ENCODE measurements at places on chromosomes 6 and 20.

DNA sequence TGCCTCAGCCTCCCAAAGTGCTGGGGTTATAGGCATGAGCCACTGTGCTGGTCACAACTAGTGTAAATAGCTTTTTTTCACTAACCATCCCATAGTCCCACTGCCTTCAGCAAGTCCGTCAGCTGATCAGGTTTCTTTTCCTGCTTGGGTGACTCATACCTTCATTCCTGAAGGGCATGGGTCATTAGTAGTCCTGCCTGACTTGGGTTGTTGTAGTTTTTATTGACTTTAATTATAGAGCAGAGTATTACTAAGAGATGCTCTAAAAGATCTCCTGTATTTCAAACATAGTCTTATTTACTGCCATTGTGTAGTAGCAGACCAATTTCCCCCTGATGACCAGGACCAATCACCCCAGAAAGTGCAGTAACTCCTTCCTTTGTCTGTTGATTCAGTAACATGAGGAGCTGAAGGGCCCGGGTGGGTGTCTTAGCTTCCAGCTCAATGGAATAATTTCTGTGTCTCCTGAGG lies 25.8 kb downstream of the HLA-C start:
- no peak for DNase-seq

- DNase-seq = no peak
Observed at GRCh38 chr6:134003542-134003951, 48.9 kb downstream of the SLC2A12 start.

DNA sequence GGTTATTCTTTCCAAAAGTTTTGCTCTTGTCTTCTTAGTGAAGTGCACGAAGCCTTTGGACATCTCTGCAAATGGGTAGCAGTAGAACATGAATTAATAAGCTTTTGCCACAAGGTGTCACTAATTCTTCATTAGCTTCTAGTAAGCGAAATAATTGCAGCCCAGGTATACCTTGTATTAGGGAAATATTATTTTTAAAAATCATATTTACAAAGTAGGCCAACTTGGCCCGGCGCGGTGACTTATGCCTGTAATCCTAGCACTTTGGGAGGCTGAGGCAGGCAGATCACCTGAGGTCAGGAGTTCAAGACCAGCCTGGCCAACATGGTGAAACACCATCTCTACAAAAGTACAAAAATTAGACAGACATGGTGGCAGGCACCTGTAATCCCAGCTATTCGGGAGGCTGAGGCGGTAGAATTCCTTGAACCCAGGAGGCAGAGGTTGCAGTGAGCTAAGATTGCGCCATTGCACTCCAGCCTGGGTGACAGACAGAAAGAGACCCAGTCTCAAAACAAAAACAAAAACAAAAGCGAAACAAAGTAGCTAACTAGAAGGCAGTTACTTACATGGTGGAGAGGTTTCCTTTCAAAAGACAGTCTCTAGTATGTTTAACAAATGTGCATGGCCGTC lies 8.8 kb upstream of the RSPH3 start:
- no peak for DNase-seq

- no peak for DNase-seq
Observed at GRCh38 chr6:15577106-15577505, 85.7 kb downstream of the DTNBP1 start.

GRCh38 chr6:53238311-53238710 lies 89.7 kb upstream of the GCM1 start:
- DNase-seq = no peak

DNA sequence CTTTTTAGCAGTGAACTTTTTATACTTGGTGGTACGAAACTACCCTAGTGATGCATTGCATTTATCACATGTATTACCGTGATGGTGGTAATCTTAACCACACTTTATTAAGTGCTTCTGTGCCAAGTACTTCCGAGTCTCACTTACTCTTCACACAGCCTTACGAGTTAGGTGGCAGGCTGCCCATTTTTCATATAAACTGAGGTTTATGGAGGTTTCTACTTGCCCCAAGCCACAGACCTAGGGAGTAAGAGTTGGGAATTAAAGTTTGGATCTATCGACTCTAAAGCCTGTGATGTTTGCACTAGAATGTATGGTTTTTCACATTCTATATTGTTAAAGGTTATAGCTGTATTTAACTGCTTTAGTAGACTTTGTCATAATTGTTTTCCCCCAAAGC lies 5.5 kb upstream of the PABPC1L start:
- no peak for DNase-seq

- DNase-seq = no peak
Observed at GRCh38 chr20:1332749-1333300, 3.9 kb upstream of the SDCBP2 start.

- peak; percentile 26 for DNase-seq
Observed at GRCh38 chr6:29887330-29887818, 55.0 kb upstream of the HLA-A start.

GRCh38 chr20:41173791-41174341 lies 36.5 kb downstream of the PLCG1 start:
- no peak for DNase-seq

DNA sequence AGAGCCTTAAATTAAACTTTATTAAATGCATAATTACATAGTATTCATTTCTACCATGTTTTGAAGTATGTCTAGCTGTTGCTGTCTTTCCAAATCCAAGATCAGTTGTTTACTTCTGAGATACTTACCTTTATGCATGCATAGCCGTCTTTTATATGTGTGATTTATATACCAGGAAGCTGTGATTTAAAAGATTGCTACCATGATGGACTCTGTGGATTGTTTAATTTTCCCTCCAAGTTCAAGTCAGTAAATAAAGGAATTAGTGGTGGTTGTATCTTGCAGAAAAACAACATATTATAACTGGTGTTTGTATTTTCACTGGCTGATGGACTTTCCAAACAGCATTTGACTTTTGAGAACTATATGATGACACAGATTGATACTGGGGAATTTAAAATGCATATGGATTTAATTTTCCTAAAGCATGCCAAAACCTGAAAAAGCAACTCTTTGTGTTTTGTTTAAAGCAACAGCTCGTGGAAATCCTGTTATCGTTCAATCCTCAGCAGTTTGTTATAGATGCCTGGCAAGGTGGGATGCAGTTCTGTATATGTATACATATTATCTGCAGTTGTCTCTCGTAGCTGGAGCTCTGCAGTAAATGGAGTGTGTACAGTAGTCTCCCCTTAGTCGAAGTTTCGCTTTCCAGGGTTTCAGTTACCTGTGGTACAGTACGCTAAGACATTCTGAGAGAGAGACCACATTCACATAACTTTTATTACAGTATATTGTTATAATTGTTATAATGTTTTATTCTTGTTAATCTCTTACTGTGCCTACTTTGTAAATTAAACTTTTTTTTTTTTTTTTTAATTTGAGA lies 77.1 kb downstream of the CBFA2T2 start:
- no peak for DNase-seq

- no peak for DNase-seq
Observed at GRCh38 chr6:139941826-139942225, 567.4 kb upstream of the CITED2 start.

DNA sequence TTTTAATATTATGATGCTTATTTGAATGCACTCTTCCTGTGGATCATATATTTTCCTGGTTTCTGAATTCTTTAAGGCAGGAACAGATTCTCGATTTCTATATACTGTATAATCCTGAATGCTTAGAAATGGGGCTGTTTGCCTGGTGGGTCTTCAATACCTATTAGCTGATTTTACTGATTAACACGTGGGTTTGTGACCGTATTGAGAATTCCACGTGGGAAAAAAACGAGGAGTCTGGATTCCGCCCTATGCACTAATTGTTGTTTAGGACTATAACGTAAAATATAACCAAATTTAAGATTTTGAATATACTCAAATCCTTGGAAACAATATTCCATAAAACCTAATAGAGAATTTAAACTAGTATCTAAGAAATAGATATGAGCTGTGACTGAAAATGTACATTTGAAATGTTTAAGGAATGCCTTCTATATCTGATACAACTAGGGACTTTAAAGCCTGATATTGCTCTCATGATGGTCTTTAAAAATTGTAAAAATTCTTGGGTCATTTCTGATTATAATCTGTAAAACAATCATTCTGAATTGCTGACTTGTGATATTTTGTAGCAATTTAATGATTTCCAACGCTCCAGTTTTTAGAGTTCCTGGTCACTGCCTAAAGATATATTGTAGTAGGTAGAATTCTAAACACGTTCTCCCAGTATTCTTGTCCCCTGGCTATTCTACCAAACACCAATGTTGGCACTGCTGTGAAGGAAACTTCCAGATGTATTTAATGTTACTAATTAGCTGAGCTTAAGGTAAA lies 93.6 kb upstream of the NOX3 start:
- no peak for DNase-seq

- no peak for DNase-seq
Observed at GRCh38 chr20:17772005-17772343, 72.2 kb downstream of the BANF2 start.

GRCh38 chr20:17316316-17317038 lies 89.6 kb downstream of the PCSK2 start:
- no peak for DNase-seq

GRCh38 chr20:47252879-47253307 lies 103.6 kb downstream of the ZMYND8 start:
- DNase-seq = no peak

DNA sequence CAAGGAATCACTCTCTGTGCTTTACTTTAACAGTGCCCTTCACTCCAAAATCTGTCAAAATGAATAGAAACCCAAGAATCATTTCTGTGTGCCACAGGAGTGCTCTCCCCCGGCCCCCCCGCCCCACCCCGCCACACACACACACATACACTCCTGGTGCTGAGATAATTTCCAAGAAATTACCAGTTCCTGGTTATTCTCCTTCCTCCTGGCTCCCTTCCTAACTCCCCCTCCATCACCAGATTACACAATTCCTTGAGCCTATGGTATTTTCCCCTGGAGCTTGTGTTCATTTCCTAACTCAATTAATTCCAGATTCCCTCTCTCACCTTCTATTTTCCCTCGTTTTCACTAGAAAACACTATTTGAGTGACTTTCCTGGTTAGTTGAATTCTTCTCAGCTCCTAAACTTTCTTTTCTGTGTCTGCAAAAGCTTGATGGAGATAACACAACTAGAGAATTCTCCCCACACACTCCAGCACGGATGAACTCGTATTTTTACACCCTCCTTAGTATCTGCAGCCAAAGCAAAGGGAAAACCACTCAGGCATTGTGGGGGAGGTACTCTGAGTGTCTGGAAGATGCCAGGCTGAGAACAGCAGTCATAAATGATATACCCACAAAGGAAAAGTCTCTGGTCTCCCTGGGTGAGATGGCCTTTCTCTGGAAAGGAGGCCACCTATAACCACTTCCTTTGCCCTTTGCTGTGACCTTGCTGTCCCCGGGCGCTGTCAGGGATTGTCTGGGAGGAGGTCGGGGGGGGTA lies 1.9 kb upstream of the SLC24A3 start:
- DNase-seq = no peak

- DNase-seq = no peak
Observed at GRCh38 chr6:127950566-127951145, 49.8 kb upstream of the THEMIS start.

- no peak for DNase-seq
Observed at GRCh38 chr6:82779041-82779440, 286.6 kb downstream of the UBE3D start.

- DNase-seq = peak; percentile 39
Observed at GRCh38 chr6:135163440-135163738, 17.7 kb upstream of the MYB start.

DNA sequence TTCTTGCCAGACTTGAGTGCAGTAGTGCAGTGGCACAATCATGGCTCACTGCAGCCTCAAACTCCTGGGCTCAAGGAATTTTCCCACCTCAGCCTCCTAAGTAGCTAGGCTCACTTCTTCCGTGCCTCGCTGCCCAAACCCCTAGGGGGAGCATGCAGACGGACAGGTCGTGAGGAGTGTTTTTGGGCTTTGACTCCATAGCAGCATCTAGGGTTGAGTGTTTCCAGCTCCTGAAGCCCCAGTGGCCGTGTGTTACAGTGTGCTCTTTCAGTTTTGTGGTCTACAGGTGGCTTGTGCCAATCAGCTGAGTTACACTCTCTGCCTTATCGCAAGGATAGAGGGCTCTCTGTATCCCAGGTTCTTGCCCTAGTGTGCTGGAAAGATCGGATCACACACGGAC lies 33.4 kb downstream of the NCOA3 start:
- no peak for DNase-seq

GRCh38 chr6:7848229-7848628 lies 62.4 kb downstream of the TXNDC5 start:
- DNase-seq = no peak

GRCh38 chr20:4383961-4384360 lies 337.7 kb upstream of the PRND start:
- no peak for DNase-seq

DNA sequence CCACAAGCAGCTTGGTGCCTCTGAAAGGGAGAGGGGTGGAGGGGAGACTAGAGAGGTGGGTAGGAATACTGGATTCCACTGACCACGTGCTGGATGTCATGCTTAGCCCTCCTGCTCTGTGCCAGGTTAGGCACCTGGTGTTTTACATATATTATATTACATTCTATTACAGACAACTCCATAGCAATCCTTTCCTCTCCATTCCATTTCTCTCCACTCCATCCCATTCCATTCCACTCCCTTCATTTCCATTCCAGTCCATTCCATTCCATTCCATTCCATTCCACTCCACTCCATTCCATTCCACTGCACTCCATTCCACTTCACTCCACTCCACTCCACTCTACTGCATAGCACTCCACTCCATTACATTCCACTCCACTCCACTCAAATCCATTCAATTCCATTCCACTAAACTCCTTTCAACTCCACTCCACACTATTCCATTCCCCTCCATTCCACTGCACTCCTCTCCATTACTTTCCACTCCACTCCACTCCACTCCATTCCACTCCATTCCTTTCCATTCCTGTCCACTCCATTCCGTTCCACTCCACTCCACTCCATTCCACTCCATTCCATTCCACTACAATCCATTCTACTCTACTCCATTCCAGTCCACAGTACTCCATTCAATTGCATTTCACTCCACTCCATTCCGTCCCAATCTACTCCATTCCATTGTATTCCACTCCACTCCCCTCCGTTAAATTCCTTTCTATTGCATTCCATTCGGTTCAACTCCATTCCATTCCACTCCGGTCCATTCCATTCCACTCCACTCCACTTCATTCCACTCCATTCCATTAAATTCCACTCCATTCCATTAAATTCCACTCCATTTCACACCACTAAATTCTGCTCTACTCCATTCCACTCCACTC lies 27.2 kb upstream of the DEFB125 start:
- no peak for DNase-seq

- DNase-seq = no peak
Observed at GRCh38 chr6:109693111-109693510, 2.0 kb downstream of the FIG4 start.

DNA sequence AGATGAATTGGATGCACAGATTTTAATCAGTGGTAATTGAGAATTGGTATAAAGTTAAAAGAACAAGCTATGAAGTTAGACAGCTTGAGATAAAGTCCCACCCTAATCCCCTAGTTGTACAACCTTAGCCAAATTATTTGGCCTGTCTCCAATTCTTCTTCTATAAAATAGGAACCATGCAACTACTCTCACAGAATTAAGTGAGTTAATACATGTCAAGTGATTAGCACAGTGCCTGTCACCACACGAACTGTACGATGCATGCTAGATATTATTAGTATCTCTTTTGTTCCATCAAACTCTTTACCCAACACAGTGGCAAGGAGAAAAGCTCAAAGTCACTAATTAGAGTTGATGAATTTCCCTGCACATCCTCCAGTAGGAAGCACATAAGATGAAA lies 44.7 kb downstream of the MBOAT1 start:
- no peak for DNase-seq

Data from effector CD4-positive, alpha-beta T cell (primary cell).